ENCODE measurements at places on chromosomes 12 and 14.

DNA sequence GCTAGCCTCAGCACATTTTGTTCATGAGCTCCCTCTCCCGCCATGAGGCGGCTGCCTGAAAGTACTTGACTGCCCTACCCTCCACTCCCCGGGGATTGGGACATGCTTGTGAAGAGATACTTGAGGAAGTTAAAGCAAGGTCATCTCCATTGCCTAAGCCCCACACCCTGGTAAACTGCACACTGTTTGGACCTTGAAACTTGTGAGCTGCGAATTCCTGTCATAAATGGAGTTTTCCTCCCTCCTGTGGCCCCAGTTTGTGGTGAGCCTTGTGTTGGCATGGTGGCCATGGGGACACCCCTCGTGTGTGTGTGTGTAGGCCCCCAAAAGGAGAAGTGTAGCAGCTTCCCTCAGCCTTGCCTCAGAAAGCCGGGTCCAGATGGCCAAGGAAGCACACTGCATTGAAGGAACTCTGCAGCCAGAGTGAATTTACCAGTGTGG lies 395.5 kb downstream of the ZFP36L1 start:
- DNase-seq, result peak; percentile 73

DNA sequence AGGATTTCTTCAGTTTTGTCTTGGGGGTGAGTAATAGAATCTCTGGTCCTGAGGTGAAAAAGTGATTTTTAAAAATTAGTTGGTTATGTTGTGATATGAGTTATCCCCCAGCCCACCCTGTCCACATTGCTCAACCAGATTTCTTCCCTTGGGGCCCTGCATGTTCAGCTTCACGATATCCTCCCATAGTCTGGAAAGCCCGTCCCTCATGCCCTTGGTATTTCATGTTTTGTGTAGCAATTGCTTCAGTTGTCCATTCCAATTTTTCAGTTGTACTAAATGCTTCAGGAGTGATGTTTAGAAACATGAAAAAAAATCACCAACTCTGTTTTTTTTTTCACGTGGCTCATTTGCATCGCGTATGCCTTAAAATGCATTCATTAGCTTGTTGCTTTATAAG lies 17.5 kb upstream of the BICD1 start:
- DNase-seq, result no peak

DNA sequence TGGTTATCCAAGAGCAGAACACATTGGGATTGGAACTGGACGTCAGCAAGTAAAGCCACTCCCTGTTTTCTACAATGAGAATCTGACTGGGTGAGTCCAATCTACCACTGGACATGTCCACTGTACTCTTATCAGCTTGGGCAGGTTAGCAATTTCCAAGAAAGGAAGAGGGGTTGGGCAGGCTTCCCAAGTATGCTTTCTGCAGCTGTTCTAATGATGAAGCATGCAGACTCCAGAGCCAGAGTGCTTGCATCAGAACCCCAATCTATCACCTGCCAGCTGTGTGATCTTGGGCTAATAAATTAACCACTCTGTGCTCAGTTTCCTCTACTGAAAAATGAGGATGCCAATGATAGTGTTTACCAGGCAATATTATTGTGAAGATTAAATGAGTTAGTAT lies 92.0 kb downstream of the EMP1 start:
- DNase-seq, result no peak

- DNase-seq, result no peak
These were observed 425.8 kb upstream of the ATXN7L3B start for GRCh38 chr12:74111688-74112360.

- no peak for DNase-seq
These were observed 11.0 kb downstream of the BDKRB2 start for GRCh38 chr14:96215452-96216244.

DNA sequence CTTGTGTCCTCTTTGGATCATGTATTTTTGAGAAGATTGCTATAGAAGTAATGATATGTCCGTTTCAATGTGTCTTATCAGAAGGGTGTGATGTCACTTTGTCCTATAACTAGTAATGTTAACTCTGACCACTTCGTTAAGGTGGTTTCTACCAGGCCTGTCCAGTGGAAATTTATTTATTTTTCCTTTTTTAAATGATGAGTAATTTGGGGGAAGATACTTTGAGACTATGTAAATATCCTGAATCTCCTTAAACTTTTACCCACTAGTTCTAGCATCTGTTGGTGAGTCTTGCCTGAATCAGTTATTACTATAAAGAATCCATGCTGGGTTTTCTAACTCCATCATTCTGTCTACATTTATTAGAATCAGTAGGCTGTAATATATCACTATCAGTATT lies 15.3 kb downstream of the EP400 start:
- DNase-seq, result no peak

Data from CD4-positive, alpha-beta T cell treated with Interleukin-15 for 1 hour (primary cell).